ENCODE measurements at places on chromosomes 2 and 18.

GRCh38 chr2:66528974-66529724 is 94.2 kb downstream of the MEIS1 start:
- no peak for DNase-seq

DNA sequence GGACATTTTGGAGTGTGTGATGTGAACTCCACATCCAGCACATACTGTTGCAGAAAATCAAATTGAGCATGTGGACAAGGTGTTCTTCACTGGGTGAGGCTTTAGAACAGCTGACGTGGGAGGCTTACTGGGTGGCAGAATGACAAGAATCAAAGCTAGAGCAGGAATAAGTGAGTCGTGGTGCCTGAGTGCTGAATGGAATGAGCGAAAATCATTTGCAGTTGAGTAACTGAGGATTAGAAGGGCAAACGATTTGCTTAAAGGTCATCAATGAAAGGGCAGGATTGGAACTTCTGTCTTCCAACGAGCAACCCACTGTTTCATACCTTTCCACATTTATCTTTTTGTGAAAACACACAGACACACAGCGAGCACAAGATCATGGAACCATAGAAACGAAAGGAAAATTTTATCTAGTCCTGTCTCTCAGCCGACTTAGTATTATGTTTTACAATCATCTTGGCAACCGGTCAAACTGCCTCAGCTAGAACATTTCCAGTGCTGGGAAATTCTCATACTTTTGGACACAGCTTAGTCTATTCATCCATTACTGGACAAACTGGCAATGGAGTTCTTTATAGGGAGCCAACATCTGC is 7.2 kb upstream of the DAW1 start:
- DNase-seq: no peak

DNA sequence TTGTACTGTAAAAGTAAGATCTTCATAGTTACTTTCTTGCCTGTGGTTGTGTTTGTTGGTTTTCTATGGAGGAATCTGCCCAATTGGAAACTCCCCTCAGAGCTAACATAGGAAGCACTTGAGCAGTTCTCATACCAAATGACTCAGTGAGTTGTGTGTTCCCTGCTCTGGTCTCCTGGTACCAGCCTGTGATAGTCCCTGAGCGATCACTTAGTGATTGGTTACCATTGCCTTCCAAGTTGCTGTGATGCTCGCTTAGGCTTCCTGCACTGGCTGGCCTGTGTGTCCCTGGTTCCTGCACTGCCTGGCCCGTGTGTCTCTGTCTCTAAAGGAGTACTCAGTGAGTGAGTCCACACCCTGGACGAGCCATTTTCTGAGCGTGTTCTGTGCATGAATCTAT is 133.0 kb downstream of the MAP4K4 start:
- no peak for DNase-seq

DNA sequence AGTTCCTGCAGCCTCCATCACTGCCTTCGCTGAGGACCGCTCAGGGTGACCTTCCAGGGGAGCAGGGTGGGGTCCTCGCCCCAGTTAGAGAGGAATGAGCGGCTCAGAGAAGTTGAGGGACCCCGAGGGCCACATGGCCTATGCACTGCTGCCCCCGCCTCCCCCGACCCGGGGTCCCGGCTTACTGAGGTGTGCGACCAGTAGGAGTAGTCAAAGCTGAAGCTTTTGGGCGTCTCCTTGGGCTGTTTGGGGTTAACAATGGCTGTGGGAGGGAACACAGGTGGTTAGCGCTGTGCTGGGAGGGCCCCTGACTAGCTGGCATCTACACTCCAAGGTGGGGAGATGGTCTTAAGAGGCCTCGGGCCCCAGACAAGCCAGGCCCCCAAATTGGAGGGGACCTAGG is 31.0 kb downstream of the KIF1A start:
- peak; percentile 13 for DNase-seq

DNA sequence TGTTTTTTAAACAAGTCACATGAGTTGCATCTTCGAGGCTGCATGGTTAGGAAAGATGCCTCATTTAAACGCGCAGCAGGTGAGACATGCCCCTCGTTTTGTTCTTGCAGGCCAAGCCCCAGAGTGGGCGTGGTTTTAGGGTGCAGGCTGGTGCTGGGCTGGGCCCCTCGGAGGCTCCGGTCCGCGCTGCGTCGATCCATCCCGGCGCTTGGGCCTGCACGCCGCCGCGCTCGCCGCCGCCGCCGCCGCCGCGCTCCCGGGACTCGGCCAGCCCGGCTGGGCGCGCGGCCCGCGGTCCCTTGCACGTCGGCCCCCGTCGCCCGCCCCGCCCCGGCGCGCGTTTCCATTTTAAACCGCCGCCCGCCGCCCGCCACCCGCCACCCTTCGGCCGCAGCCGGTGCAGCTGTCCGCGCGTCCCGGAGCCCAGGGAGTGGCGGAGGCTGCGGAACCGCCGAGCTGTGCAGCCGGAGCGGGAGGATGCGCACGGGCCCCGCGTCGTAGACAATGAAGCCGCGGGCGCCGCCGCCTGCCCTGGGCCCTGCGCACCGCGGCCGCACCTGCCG is 175.5 kb downstream of the AGAP1 start:
- peak; percentile 73 for DNase-seq

- DNase-seq: peak; percentile 46
Observed at GRCh38 chr18:50194631-50195532, at the start of gene MYO5B. TSS of gene MYO5B (minus strand) at chr18:50195147. CDS start at chr18:50194793, 354 bp downstream.

DNA sequence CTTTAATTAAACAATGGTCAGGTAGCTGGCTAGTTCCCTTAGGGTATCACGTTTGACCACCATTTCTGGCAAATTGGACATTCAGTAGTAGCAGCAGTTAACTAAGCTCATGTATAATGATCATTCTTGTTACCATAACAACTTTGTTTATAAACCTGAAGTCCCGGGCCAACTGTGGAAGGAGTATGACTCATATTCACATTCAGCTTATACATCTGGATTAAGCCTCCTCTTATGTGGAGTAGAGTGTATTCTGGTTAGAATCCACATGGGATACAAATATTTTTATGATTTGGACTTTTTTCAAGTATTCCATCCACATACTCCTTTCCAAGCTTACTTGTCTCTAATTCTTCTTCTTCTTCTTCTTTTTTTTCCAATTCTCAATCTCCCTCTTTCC is 70.3 kb upstream of the ZSWIM2 start:
- DNase-seq: no peak

DNA sequence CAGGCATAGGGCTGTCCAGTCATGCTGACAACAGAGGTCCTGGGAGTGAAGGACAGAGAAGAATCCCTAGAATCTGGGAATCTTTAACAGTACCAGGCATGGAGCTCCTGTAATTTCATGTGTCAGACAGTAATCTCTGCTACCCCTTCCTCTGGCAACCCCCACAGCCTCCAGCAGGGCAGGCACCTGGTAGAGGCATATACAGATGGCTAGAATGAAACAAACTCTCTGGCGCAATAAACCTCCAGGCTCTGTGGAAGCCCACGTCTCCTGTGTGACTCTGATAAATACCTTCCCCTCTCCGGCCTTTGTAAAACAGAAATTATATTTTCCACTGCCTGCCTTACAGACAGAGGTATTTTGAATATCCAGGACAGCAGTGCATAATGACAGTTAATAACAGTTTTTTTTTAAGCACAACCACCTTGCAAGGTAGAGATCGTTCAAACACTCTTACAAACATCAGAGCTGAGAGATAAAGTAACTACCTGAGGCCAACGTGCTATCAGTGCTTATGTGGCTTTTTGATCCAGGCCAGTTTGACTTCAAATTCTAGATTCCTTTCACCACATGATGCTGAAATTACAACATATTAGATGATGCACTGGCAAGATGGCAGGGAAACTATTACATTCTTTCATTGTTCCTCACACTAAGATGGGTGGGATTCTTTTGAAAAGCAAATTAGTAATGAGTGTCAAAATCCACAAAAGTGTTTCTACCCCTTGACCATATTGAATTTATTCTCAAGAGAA is 47.7 kb upstream of the TMEM247 start:
- no peak for DNase-seq

- DNase-seq: no peak
Observed at GRCh38 chr2:9288681-9289338, 82.2 kb downstream of the ASAP2 start.

GRCh38 chr2:26465266-26465925 is 12.5 kb downstream of the OTOF start:
- no peak for DNase-seq

DNA sequence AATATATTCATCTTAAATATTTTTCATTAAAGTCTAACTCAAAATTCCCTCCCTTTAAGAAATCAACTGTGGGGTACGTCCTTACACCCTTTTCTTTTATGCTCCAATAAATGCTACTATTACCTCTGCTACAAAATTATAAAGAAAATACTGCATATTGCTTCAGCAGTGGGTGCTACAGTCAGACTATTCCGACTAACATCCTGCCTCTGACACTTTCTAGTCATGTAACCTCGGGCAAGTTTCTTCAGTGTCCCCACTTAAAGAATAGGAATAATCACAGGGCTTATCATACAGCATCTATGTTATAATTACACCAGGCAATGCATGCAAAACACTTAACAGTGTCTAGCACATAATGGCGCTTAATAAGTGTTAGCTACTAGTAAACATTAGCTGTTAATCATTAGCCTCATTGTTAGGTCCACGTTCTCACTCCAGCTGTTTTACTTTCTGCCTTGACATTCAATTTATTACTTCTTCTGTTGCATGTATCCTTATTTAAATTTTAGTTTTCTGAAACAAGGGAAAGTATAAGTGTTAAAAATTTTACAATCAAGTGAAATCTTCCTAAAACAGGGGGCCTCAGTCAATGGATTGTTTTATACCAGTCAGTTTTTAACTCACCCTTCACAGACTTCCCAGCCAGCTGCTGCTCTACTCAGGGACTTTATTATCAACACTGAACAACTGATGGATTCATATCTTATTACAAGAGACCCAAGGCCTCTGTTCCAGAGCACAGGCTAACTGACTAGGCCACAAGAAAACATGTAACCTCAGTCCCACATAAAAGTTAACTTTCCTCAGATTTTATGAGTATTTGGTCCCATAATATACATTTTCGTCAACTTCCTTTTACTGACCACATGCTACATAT is 54.0 kb downstream of the CLASP1 start:
- no peak for DNase-seq

GRCh38 chr2:38922902-38923301 is 33.2 kb downstream of the ARHGEF33 start:
- DNase-seq: no peak

- no peak for DNase-seq
Observed at GRCh38 chr2:6966446-6966940, 49.3 kb downstream of the RNF144A start.

DNA sequence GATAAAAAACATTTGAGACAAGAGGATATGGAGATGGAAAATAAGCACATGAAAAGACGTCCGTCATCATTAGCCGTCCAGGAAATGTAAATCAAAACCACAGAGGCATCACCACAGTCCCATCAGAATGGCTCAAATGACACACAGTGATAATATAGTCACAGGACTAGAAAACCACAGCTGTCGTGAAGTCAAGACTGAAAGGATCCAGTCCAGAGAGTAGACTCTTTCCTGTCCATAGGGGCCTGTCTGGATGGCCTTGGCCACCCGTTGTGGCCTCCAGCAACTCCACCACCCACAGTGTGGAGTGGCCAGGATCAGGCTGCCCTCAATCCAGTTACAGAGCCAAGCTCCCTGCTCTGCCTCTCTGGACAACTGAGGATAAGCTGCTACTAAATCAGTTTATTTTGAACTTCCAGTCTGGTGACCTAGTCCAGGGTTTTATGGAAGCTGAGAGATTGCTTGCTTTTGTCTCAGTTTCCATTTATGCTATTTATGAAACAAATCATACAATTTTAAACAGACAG is 60.4 kb downstream of the RHOB start:
- no peak for DNase-seq

DNA sequence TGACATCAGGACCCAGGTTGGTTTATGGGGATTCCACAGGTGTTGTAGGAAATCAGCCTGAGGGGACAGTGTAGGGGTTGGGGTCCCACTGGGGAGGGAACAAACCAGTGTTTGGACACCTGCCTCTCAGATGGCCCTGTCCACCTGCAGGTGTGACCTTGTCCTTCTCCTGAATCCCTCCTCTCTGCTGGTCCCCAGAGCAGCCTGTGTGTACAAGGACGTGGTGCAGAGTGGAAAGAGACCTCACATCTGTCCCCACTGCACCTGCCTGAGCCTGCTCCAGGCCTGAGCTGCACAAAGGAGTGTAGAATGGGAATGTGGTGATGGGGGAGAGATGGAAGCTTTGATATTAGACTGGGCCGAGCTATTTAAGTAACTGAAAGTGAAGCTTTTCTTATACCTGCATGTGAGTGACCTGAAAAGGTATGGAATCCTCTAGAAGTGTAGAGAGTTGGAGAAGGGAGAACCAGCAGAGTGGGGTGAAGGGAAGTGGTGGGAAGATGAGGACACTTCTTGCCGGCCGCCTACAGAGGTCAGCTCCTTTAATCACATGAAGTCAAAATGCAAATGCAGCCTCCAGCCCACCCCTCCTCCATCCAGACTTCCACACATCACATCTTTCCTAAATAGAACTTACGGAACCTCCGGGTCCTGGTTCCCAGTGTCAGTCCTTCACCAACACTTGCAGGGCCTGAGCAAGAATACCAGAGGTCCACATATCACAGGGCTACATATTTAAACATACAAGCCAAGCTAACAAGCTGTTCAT is 89.3 kb upstream of the SMAD2 start:
- no peak for DNase-seq
